ENCODE measurements at places on chromosomes 4 and X.

DNA sequence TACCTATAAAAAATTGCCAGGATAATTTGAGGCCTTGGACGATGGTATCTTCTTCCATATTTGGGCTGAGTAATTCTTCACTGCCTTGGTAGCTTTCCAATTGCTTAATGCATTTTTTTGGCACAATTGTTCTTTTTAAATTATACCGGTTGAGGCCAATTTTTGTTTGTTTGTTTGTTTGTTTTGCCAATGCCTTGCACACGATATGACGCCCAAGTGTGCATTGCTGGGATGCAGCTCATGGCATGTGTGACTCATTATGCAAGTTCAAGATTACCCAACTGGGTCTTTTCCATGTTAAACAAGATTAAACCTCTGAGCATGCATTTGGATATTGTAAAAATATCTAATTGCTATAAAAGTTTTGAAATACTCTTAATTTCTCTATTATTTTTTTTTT is 71.1 kb upstream of the KCNIP4 start:
- DNase-seq, result no peak

GRCh38 chr4:47719576-47719975 is 118.3 kb downstream of the CORIN start:
- no peak for DNase-seq

DNA sequence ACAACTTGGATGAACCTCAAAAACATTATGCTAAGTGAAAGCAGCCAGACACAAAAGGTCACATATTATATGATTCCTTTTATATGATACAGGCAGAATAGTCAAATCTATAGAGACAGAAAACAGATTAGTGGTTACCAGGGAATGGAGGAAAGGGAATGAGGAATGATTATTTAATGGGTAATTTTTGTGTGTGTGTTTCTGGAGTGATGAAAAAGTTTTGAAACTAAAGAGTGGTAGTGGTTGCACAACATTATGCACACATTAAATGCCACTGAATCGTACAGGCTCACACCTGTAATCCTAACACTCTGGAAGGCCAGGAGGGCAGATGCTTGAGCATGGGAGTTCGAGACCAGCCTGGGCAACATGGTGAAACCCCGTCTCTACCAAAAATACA is 19.6 kb upstream of the SOD3 start:
- no peak for DNase-seq

DNA sequence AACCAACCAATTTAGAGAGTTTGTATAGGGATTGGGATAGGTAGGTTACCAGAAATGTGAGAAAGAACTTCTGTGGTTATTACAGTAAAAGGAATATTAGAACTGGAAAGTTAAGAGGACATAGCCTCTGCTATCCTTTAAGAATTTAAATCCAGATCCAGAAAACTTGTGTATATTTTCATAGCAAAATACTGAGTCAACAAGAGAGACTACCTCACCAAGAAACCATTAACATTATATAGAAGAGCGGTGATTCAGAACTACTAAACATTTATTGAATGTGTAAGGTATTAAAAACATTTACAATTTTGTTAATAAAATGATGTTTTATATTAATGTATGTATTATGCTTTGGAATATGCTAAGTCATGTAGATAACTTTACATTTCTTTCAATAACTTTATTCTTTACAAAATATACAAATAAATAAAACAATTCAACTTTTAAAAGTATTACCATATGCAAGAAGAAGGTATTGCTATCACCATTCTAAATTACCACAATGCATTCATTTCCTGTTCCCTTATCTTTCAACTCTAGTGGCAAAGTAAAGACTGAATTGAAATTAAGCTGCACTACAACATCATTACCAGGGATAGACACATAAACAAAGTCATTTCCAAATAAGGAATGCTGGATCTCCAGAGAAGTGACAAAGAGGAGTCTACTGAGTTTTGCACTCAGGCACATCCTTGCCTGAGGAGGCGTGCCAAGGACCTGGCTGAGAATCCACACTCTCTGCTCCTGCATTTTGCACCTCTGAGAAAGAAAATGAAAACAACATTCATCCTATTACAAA is 6.1 kb upstream of the BDH2 start:
- DNase-seq, result no peak

DNA sequence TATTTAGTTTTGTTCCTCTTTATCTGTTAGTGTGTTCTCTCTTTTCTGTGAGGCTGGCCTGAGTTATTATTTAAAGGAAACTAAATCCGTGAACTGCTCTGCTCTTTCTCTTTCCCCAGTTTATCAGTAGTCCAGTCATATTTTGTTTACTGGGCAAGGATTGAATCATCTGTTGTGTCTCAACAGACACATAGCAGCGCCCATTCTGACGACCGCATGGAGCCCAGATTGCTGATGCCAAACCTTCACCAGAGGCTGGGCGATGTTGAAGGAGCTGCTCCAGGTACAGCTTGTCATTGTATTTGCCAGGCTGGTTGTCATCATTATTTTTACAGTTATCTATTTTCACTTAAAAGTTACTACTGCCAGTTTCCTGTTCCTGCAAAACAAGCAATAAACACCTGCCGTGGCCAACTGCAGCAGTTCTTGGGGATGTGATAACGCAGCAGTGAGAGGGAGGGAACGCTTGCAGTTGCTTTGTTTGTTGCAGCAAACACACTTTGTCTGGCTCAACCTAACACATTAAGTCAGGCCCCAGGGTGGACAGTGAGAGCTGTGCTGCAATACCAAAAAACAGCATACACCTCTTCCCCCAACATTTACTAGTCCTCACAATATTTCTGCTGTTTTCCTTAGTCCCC is 10.1 kb downstream of the REELD1 start:
- no peak for DNase-seq

- no peak for DNase-seq
These were observed 192.7 kb upstream of the C1QTNF7 start for GRCh38 chr4:15235135-15235534.

DNA sequence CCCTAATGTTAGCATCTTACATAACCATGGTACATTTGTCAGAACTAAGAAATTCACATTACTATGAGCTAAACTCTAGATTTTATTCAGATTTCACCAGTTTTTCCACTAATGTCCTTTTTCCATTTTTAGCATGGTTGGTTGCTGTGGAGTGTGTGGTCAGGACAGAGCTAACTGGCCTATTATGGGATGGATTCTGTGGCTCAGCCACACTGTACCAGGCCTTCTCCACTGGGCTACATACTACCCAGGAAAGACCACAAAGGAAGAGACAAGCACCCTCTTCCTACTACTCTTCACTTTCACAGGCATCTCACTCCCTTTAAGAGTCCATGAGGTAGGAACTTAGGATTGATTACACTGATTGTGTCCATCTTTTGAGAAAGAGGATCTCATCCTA is 67.4 kb downstream of the ZNF827 start:
- DNase-seq, result no peak

GRCh38 chr4:67886281-67886680 is 2.5 kb upstream of the TMPRSS11D start:
- no peak for DNase-seq

DNA sequence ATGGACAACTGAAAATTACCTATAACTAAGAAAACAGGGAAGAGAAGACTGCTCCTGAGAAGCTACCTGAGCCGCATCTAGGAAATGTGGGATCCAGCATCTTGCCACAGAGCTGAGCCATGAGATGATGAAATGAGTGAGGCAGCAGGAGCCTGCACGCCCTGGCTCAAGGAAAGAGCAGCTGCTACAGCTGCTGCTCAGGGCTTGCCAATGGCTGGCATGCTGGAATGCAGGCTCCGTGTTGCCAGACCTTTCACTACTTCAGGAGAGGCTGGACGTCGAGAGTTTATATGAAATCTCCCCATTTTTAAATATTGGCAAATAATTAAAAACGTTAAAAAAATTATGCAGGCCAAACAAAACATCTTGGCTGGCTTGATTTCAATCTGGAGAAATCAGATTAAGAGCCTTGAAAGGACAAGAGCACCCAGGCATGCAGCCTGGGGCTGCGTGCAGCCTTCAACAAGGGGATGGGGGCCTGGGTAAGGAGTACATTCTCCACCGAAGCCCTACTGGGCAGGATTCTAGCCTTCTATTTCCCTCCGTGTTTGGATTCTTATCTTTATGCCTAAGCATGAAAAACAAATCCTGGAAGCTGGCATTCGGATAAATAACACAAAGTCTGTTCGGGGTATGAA is 227.6 kb downstream of the NR3C2 start:
- DNase-seq, result no peak

- DNase-seq, result no peak
These were observed 521.2 kb downstream of the ANKRD50 start for GRCh38 chr4:124191329-124191728.

DNA sequence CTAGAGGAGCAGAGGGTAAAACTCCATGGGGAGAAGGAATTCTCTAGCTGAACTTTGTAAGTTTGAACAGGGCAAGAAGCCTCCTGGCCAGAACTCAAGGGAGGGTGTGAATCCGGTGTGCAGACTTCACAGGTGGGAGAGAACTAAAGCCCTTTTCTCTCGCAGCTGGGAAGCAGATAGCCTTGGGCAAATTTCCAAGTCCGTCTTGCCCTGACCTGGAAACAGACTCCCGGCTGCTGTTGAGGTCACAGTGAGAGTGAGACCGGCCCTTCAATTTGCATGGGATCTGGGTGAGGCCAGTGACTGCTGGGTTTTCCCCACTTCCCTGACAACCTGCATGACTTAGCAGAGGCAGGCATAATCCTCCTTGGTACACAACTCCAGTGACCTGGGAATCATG is 94.5 kb upstream of the ZNF827 start:
- DNase-seq, result no peak

- DNase-seq, result no peak
These were observed 11.3 kb upstream of the DRP2 start for GRCh38 chrX:101208152-101208905.

DNA sequence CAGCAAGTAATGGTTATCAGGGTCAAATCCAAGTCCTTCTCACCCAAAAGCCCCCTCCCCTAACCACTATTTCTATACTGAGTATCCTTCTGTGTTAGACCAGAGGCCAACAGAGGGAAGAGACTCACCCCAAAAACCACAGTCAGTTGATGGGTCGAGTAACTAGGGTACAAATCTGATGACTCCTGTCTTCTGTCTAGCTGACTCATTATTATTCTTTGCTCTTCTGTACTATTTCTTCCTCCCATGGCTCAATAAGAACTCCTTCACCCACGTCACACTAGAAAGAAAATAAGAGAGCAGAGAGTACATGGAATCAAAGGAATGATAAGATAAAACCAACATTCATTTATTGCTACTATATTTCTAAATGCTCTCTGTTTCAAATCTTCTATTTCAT is 2.0 kb downstream of the RAB40A start:
- no peak for DNase-seq

GRCh38 chrX:119604766-119605463 is 1.3 kb downstream of the NKRF start:
- DNase-seq, result no peak

DNA sequence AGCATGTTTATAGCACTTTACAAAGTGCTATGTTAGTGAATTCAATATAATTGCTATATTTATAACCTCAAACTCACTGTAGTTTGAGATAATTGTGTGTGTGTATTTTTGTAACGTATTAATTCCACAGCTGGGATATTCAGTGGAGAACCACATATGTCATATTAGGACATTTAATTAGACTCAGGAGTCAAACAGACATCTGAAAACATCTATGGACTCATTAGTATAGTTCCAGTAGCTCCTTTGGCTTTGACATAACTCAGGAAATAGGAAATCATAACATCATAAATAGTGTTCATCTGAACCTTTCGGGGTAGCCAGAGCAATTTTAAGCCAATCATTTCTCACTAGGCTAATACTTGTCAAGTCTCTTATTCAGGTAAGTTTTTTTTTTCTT is 38.8 kb downstream of the NAA11 start:
- DNase-seq, result no peak

- no peak for DNase-seq
These were observed 45.3 kb downstream of the SLC9A6 start for GRCh38 chrX:136030303-136031191.

DNA sequence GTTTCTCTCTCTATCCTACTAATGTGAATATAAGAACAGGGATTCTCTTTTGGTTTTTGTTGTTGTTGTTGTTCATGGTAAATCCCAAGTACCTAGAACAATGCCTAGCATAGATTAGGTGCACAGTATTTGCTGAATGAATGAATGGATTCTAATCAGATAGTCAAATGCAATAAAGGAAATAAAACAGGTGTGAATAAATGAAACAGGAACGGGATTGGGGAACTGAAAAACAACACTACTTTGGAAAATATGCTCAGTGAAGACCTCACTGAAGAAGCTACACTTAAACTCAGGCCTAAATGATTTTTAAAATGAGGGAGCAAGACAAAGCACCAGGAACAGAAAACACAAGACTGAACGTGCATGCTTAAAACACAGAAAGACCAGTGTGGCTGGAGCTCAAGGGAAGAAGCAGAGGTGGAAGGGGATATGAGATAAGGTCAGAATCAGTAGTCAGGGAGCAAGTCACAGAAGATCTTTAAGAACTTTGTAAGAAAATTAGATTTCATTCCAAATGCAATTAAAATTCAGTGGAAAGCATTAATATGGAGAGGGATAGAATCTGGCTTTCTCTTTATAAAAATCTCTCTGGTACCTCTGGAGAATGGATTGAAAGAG is 144.7 kb downstream of the ZAR1 start:
- no peak for DNase-seq

DNA sequence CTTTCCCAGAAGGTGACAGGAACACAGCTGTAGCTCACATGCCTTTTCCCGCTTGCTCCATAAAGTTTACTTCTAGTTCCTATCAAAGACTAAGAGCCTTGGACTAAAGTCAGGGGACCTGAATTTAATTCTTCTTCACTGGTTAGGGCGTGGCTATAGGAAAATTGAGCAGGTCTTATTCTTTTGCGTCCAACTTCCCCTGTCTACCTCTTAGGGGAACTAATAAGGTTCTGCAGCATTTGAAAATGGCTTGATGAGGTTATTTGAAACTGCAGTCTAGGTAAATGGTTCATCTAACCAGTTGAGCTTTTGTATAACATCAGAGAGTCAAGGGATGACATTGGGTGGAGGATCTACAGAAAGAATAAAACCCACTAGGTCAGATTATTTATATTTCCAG is 2.6 kb downstream of the ARHGAP10 start:
- no peak for DNase-seq

DNA sequence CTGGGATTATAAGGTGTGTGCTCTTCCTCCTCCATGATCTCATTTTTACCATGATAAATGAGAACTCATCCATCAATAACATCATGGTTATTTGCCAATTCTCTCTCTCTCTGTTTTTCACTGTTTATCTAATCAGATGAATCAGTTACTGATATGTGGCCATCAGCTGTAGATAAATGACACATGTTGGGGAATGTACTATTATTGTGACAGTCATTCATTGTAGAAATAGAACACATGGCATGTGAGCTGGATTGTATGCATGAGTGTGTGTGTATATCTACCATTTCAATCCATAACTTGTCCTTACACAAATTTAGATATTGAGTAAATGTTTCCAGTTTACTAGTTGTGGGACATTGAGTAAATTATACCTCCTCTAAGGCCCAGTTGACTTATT is 53.0 kb downstream of the OSTC start:
- DNase-seq, result no peak

- no peak for DNase-seq
These were observed 296.3 kb upstream of the TENM3 start for GRCh38 chr4:181946902-181947301.

- no peak for DNase-seq
These were observed 62.8 kb downstream of the CCSER1 start for GRCh38 chr4:90189946-90190345.

- DNase-seq, result no peak
These were observed 84.7 kb downstream of the PPA2 start for GRCh38 chr4:105389167-105389566.

- no peak for DNase-seq
These were observed 389 bp upstream of the CCSER1 start for GRCh38 chr4:90126805-90127204.

- DNase-seq, result no peak
These were observed 756.7 kb upstream of the SLIT2 start for GRCh38 chr4:19494961-19495360.

All from NCI-H1436 treated with DMSO at 0.1 percent for 48 hours (cell line).